ENCODE measurements at places on chromosomes 16 and 17.

DNA sequence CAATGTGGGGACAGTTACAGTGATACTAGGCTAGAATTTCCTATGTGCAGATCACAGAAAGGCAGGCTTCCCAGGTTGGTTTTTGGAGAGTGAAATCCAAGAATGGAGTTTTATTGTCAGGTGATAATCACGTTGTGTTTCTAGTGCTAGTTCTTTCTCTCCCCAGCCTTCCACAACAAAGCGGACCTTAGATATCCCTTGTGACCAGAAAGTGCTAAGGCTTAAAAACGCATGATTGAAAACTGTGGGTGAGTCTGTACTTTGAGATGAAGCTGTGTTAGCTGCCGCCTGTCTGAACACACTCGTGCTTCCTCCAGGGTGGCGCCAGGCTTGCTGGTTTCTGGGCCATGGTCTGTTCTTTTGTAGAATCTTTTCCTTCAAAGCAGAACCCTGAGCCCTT, 52.1 kb downstream of the BANP start:
- no peak for DNase-seq

- DNase-seq = no peak
These were observed 31.4 kb downstream of the NOG start for GRCh38 chr17:56624912-56625311.

DNA sequence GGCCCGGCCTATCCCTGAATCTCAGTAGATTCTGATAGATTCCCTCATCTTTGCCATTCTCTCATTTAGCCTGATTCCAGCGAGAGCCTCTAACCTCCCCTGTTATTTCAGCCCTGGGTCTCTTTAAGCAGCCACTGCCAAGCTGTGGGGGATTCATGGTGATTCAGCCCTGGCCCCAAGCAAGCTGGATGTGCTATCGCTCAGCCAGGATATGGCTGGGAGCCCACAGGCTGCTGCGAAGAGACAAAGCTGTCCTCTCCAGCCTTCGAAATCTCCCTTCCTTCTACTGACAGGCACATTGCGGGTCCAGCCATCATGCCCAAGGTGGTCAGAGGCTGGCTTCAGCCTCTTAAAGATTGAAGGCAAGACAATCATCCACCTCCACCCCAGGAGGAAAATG, 394.1 kb downstream of the SOX9 start:
- DNase-seq = no peak

- DNase-seq = no peak
These were observed 43.1 kb downstream of the ANKFY1 start for GRCh38 chr17:4220655-4221054.

DNA sequence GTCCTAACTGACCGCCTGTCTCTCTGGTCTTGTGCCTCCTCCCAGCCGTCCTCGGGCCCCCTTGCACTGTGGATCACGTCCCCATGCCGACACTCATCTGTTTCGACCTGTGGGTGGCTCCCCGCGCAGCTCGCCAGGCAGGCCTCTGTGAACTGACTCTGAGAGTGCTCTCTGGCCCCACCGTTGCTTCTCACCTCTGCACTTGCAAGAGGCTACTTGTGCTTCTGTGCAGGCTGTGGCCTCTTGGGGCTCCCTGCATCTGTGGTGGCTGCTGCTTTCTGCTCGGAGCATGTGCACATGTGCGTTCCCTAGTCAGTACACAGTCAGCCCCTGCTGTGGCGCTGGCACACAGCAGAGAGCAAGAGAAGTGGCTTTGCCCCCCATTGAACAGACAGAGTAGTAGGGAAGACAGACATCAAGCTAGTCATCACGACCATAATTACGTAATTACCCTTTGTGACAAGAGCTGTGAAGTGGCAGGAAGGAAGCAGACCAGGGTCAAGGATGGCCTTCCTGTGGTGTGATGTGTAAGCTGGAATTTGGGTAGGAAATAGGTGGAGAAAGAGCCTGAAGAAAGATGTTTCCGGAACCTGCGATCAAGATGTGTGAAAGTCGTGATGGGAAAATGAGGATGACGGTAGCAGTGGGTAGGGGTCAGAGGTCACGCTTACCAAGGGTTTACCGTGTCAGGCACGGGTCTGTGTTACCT, 256.0 kb upstream of the CACNG5 start:
- DNase-seq = no peak

- DNase-seq = no peak
These were observed 313.3 kb upstream of the XYLT1 start for GRCh38 chr16:17784073-17784472.

- no peak for DNase-seq
These were observed 15.2 kb downstream of the PIEZO1 start for GRCh38 chr16:88769617-88770460.

GRCh38 chr17:44568945-44569858, 11.9 kb downstream of the FZD2 start:
- no peak for DNase-seq

DNA sequence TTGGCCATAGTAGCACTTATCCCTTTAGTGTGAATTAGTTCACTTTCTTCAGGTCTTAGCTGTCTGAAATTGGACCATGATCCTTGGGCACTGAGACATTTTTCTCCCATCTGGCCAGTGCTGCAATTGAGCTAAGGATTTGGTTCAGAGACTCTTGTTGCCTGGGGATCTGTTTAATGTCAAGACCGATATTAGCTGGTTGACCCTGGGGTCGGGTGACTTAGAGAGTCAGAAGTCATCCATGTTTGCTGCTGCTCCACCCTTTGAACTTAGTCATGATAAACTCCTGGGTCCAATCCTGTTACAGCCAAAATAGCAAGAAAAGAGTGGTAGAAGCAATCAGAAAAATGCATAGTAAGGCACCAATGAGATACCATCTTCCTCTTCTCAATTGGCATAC, 45.8 kb upstream of the TOX3 start:
- DNase-seq = no peak

DNA sequence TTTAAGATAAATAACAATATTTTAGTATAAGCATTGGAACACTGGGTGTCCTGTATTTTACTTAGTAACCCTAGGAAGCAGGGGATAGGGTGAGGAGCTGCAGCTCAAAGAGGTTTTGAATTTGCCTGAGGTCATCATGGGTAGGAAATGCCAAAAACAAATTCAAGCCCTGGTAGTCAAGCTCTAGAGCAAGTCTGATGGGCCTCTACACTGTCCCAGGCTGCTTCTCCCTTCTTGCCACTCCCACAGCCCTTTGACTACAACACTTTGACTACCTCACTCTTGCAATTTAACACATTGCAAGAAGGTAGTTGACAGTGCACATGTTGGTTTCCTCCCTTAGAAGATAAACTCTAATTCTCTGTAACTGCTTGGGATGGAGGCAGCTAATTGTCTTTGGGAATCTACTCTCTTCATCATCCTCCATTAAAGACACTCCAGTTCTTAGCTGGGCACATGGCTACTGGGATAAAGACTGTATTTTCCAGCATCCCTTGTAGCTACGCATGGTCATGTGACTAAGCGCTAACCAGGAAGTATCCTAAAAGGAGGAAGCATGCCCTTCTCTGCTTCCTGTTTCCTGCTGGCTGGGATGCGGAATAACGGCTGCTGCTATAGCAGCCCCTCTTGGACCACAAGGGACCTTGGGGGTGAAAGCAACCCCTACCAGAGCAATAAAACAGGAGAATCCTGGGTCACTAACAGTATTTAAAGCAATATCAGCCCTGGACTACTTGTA, 30.7 kb upstream of the SSTR2 start:
- no peak for DNase-seq

DNA sequence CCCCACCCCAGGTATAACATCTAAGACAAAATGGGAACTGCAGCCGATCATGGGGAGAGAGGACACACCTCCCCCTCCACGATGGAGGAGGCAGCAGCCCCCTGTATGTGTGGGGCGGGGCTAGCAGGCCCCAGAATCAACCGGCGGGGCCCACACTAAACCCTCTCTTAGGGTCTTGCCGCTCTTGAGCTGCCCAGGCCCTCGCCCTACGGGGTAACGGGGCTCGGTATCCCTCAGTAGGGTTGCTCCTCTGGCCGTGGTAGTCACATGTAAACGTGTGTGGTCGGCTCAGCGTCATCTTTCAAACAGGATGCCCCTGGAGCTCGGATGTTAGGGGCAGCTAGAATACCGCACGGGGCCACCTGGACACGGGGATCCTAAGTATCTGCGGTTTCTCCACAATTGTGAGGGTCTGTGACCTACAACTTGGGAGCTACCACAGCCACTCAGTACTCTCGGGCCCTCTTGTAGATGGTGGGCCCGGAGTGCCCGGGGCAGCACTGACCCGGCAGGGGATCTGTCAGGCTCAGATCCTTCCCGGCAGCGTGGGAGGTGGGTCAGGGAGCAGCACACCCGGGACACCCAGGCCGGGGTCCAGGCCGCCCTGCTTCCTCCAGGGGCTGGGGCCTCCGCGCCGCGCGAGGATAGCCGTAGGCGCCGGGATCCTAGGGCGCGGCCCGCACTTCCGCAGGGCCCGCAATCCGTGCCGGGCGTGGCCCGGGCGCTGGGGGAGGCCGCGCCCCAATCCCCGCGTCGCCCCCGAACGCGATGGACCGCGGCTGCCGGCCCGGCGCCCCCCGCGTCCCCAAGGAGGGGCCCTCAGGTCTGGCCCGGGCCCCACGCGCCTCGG, 781 bp downstream of the ARHGDIA start:
- DNase-seq = no peak

DNA sequence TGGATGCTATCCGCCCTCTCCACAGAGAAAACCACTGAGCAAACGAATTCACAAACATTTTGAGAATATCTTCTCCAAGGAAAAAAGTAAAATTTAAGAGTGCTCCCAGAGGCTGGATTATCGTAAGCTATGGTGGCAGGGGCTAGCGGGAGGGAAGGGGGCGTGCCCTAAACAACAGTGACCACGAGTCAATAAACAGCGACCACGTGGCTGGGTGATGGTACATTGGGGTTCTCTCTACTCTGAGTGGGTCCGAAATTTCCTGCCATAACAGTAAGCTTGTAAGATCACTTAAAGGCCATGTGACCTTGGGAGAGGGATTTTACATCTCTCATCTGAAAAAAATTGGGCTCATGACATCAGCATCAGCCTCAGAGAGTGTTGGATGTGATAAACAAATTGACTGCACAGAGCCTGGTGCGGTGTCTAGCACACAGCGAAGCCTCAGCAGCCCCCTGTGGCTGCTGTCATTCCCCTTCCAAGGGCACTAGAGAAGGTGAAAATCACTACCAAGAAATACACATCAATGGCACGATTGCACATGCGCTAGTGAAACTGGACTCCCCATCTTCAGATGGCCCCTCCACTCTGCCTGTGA, 213.2 kb downstream of the XYLT1 start:
- DNase-seq = no peak

- DNase-seq = no peak
These were observed 12.7 kb downstream of the GNA13 start for GRCh38 chr17:65043802-65044201.

- DNase-seq = no peak
These were observed 11.8 kb upstream of the CDC42EP4 start for GRCh38 chr17:73323409-73324159.

- no peak for DNase-seq
These were observed 51.4 kb downstream of the HS3ST3A1 start for GRCh38 chr17:13550291-13550690.

DNA sequence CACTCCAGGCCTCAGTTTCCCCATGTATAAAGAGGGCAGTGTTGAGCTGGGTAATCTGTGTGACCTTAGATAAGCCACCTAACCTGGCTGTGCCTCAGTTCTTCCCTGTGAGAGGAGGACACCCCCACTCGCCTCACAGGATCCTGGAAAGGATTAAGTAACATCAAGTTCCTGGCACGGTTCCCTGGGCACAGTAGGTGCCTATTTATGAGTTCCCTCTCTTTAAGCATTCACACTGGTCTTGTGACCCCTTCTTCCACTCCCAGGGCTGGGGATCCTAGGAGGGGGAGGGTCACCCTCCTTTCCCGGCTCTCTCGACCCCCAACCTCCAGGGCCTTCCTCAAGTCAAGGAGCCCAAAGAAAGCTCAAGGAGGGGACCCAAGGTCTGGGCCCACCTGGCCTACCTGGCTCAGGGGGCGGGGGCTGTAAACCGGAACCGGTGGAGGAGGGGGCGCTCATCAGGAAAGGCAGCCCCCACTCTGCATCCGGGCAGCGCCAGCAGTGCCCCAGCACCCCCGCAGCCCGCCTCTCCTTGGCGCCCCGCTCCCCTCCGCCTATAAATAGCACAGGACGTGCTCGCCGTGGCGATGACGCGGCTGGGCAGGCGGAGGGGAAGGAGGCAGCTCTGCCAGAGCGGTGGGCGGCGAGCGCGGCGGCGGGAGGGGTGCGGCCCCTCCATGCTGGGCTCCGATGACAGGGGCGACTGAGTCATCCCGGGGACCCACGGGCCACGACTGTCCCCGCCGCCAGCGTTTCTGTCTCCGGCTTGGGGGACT, 9.4 kb downstream of the RPL19 start:
- peak; percentile 71 for DNase-seq

DNA sequence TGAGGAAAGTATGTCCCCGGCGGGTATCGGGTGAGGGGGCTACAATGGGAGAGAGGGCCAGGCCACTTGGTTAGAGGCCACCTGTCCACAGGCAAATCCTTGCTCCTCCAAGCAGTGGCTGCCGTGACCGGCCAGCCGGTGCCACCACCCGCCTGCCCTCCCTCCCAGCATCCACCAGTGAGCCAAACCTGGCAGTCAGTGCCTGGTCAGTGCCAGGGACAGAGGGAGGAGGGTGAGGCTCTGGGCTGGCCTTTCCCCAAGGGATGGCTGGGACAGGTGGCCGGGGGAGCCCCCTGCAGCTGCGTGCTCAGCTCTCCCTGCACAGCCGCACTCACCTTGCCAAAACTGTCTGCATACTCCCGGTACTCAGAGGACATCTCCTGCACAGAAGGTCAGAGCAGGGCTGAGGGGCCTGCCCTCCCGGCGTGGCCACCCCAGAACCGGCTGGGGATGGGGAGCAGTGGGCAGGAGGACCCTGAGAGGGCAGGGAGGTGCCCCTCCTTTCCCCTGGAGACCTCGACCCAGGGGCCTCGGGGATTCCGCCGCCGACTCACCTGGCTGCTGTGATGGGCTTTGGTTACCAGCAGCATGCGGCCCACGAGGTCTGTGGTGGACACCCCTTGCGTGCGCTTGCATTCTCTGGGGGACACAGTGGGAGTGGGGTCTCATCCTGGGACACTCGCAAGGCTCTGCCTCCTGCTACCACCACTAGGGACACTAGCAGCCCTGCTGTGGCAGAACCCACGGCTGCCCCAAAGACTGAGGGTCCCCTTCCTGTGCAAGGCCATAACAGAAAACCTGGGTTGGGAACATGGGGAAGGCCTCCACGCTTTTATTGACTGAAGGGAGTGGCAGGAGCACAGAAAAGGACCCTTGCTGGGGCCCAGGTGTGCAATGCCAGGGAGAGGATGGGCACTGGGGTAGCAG, 3.7 kb downstream of the PCYT2 start:
- DNase-seq = no peak

GRCh38 chr16:56270828-56271227, 79.5 kb downstream of the GNAO1 start:
- no peak for DNase-seq

DNA sequence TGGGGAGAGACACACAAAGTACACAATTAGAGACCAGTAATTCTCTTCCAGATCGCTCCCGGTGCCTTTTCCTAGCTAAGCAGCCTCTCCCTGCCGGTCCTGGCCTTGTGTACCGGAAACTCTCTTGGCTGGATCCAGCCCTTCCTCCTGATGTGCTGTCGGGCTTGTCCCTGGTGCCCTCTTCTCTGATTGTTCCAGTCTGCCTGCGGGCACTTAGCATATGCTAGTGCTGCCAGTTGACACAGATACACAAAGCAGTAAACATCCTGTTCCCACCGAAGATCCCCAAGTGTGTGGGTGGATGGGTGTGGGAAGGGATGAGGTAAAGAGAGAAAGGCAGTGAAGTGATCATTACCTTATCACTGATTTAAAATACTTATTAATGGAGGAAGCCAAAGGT, 9.7 kb downstream of the HS3ST3B1 start:
- no peak for DNase-seq

Data from activated CD4-positive, alpha-beta T cell treated with anti-CD3 and anti-CD28 coated beads, Interleukin-2, amount 50 U/mL, for 4 hours (primary cell).